ENCODE measurements at places on chromosomes 13 and 19.
A peak's percentile ranks its signal among the peaks of the same experiment; 100 is the strongest.

DNA sequence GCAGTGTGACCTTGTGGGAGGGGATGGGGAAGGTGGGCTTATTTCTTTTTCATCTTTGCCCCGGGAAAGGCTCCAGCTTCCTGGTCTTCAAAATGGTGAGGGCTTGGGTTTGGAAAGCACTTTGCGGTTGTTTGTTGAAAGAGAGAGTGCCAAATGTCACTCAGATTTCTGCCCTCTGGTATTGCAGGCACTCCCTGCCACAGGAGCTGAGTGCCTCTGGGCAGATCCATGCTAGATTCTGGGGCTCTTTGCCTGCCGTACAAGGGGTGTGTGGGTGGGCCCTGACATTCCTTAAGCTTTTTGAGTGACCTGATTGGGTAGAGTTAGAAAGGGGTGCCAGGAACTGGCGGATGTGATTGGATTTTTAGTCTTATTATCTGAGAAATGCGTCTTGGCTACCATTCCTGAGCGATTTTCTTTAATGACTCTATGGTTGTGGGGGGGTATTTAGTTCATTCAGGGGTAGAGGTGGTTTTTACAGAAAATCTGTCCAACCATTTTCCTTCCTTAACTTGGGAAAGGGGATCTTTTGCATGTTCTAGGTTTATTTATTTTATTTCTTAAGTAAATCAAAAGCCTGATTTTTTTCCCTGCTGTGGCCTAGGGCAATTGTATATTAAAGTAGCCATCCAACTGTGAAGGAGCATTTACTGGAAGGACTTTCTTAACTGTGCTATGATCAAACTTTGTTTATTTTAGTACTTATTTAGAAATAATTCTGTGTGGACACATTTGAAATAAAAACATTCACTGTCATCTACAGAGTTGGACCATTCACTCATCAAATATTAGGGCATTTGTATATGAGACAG is 3.2 kb downstream of the ARHGAP35 start:
- no peak for DNase-seq

DNA sequence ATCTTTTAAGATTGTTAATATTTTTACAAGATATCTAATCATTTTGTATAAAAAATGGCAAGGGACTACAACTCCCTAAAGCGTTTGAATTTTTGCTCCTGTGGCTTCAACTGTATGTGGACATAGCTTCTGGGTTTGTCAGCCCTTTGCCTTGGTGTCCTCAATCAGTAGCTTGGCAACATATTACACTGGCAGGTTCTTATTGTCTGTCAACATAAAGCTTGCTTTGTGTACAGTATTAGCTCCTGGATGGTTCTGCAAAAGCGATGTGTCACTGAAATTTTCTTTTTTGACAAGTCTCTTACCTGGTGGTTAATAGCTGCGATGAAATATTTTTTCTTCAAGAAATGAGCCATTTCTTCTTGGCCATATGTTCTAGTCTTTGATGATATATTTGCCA is 190.0 kb downstream of the HS6ST3 start:
- no peak for DNase-seq

DNA sequence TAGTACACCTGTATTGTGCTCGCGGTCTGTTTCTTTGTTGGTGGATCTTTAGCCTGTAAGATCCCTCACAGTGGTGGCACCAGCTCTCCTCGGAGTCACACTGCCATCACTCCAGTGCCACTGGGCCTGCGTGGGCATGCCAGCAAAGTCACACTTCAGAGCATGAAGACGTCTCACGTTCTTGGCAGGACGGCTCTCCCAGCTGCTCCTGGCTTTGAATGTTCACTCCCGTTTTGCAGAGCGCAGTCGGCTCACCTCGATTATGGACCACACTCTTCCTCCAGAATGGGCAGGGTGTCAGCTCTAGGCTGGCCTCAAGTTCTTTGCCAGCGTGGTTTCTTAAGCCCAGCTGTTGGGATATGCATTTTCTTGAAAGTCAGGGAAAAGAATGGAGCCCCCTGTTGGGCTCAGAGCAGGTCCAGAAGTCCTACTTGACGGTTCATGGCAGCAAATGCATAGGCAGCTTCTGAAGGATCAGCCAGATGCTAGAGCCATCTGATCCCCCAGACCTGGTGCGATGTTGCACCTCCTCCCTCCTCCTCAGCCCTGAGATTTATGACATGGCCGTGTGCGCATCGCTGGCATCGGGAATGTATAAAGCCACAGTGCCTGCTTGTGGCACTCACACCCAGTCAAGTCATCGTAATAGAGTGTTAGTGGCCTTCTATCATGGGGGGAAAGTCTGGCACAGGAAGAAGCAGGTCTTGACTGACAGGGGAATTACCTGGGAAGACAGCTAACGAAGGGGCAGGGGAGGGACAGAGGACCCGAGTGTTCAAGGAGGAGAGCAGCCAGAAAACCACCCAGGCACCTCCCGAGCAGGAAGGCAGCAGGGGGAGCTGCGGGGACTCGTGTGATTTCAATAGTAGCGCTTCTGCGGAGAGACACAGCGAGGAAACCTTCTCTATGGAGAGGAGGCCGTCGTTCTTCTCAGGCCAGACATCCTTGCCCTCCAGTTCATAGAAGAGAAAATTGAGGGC is 40.2 kb upstream of the NPAS1 start:
- DNase-seq = no peak

- peak; percentile 78 for DNase-seq
Measured at GRCh38 chr19:48445256-48445605, 552 bp upstream of the GRWD1 start.

- no peak for DNase-seq
Measured at GRCh38 chr19:17543986-17544385, 11.5 kb upstream of the COLGALT1 start.

DNA sequence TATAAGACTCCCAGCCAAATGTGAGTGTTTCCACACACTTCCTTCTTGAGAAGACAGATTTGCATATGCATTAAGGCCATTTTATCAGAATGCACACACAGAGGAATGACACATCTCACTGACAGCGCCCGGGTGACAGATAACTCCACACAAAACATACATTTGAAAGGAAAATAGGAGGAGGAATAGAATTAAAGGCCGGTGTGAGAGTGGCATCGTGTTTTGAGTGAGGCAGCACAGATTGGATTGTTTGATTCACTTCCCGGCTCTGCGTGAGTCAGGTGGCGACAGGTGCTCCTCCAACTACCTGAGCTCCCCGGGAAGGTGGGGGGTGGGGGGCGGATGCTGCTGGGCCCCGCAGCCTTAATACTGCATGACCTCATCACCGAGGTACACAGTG is 429.0 kb downstream of the TSHZ3 start:
- DNase-seq = no peak

DNA sequence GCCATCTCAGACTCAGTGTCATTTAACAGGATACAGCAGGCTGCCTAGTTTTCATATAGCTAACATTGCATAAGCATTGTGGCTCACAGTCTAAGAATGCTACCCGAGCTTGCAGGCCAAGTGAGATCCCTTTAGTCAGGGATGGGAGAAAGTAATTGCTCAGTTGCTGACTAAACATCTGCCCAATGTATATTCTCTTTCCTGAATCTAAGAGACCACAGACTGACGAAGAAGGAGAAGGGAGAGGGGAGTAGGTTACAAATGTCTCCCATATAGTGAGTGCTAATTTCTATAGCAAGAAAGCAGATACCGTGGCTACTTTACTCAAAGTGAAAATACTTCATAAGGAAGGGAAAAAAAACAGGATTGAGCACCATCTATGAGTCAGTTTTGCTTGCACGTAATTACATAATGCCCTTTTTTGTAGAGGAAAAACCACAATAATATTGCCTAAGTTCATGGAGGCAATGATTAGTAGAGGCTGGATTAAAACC is 453.9 kb downstream of the COG6 start:
- peak; percentile 64 for DNase-seq

GRCh38 chr19:16456652-16457194 is 15.0 kb downstream of the EPS15L1 start:
- DNase-seq = no peak

- DNase-seq = no peak
Measured at GRCh38 chr13:111555903-111556302, 235.5 kb downstream of the TEX29 start.

DNA sequence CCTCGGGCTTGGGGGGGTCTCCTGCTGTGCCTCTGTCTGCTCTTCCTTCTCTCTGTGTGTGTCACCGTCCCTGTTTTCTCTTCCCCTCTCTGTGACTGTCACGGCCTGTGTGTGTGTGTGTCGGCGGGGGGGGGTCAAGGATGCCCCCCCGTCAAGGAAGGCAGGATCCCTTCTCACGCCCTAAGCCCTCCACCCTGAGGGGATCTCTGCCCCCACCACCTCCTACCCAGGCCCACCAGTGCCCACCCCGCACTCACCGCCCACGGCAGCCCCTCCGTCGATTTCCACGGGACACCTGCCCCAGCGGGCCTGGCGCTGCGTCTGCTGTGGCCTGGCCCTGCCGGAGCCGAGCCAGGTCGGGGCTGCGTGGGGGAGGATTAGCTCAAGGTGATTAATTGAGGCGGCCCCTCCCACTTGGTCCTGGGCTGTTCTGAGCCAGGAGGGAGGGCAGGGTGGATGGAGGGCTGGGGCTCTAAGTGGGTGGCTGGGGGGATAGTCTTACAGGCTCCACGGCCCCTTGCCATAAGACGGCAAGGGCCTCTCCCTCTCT is at the start of gene RAX2:
Gene RAX2 (minus strand): TSS at position 323 of the 550 bp plus-strand sequence. CDS start 486 bp downstream, outside the sequence.
- no peak for DNase-seq

DNA sequence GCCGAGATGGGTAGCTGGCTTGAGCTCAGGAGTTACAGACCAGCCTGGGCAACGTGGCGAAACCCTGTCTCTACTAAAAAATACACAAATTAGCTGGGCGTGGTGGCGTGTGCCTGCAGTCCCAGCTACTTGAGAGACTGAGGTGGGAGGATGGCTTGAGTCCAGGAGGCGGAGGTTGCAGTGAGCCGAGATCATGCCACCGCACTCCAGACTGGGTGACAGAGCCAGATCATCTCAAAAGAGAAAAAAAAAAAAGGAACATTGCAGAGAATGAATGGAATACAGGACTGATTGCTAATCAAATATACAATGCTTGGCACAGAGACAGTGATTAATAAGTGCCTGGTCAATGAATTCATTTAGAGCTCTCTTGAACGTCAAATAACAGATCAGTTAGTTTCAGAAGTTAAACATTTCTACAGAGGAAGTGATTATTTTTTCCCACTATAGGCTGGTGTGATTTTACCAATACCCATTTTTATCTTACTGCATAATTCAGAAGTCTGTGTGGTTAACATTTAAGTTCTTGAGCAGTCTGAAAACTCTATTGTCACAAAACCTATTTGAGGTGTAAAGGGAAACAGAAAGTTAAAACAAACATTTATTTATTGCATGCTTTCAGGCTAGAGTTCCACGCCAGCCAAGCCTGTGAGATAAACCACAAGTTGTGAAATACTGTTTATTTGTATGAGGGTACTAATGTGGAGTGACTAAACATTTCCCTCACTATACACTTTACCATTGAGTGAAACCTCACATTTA is 7.7 kb upstream of the TBC1D4 start:
- DNase-seq = no peak

DNA sequence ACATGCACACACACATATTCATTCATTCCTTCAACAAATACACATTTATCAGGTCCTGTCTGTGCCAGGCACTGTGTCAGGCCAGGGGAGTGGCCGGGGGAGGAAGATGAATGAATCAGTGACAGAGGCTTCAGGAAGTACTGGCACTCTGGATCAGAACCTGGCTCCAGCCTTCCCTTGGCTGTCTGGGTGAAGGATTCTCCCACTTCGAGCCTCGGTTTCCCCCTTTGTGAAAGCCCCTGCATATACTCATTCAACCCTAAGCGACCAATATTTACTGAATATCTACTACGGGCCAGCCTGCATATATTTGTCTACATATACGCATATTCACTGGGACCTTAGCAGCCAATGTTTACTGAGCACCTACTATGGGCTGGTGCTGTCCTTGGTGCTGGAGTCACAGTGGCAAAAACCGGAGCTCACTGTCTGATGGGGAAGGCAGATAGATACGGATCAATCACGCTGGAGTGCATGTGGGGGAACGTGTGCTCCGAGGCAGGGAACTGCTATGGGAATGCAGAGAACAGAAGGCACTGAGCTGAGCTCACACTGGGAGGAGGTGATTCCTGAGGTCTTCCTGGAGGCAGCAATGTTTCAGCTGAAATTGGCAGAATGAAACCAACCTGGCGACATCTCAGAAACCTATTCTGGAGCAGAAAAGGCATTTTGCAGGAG is 636 bp upstream of the ZNF579 start:
- no peak for DNase-seq

GRCh38 chr13:27973291-27973690 is 4.2 kb upstream of the CDX2 start:
- DNase-seq = no peak

DNA sequence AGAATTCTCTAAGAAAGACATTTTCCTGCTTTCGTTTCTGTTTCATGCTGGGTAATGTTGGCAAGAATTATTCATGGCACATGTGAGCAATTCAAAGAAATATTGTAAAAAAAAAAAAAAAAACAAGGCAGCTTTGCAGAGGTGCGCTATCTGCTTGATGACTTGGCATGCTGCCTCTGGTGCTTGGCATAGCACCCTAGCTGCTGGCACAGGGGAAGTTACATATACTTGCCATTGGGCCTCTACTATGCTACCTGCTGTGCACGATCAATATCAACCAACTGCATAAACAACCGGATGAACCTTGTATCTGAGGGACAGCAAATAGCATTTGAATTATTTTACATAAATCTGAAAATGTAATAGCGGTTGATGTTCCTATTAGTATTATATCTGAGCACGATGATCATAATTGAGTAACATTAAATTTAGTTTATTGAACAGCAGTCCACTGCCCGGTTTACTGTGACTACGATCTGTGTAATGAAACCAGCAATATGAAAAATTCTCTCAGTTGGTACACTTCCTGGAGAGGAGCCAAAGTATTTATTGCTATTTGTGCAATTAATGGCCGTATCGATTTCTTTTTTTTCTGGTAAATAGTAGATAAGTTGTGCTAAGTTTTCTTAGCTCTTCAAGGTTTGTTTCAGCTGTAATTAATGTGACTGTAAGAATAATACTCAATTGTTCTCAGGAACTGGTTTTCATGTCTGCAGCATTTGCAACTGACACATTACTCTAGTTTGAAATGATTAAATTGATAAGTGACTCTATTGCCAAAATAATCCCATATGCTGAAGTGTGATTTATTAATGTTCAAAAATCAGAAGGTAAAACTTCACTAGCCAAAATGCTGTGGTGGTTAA is 717.3 kb downstream of the DACH1 start:
- no peak for DNase-seq

DNA sequence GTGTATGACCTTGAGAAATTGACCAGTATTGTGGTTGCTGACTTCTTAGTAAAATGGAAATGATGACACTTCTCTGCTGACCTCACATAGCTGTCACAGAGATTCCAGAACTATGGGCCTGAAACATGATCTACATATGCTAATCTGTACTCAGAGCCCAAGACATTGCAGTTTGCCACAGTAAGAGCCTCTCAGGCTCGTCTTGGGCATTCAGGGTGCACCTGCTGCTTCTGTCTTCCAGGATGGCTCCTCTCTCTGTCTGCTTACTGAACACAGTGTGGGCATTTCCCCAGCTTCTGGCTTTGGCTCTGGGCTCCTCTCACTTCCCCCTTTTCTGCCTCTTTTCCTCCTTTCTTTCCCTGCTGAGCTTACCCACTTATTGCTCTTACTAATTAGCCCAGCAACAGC is 22.3 kb upstream of the SLC46A3 start:
- DNase-seq = no peak

Measured in AG04449 (cell line).